SK-N-SH treated with all-trans-retinoic acid at 6 μM for 48 hours (cell line): ENCODE measurements at places on chromosomes 3 and 15.
A peak's percentile ranks its signal among the peaks of the same experiment; 100 is the strongest.

DNA sequence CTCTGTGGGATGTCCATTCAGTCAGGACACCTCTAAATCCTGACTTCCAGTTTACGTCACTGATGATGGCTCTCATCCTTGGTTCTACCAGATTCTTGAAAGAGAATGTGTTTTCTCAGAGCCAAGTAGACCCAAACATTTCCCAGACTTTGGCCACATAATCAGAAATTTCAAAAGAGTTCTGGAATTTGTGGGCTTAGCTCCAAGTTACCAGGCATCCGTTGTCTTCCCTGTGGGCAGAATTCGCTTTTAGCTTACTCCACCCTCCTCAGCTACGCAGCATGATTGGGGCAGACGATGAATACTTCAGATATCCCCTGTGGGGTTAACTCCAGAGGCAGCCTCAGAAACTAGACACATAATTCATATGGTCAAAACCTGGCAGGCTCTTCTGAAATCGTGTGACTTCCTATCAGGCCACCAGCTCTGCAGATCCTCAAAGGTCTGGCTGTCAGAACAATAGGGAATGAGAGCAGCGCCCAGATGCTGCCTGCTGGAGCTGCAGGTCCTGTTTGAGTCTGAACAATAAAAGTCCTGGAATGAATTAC lies 30.6 kb downstream of the CRTC3 start:
- peak; percentile 89 for ATAC-seq

DNA sequence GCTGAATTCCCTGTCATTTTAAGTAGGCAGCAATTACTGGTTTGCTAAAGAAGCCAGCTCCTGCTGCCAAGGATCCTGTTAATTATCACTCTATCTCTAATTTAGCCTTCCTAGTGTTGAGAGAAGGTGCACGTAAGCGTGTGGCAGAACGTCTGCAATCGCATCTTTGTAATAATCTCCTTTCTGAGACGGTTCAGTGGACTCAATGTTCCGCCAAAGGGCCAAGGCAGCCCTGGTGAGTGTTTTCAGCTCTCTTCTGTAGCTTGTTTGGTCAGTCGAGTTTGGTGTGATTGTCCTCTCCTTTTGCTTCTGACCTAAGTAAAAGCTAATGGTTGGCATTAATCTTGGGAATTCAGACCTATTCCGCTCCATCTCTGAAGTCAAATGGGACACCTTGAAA lies 24.2 kb downstream of the MITF start:
- no peak for ATAC-seq

DNA sequence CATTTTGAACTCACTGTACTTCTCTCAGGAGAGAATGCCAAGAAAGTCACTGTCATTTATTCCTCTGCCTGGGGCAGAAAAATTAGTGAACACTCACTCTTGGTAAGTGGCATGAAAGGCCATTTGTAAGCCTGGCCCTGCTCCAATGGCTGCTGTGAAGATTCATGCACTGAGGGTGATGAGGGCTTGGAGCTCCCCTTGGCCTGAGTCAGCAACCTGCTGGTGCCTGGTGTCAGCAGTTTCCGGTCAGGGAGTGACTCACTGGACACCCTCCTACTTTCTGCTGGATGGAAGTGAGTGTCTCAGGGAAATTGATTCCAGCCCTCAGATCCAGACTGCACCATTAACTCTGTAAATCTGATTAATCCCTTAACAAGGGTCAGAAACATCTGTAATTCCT lies 37.6 kb downstream of the TRA2B start:
- ATAC-seq = peak; percentile 100

GRCh38 chr3:33146791-33147445 lies 33.1 kb downstream of the CRTAP start:
- ATAC-seq = peak; percentile 37

GRCh38 chr15:96766366-96766765 lies 435.9 kb downstream of the NR2F2 start:
- no peak for ATAC-seq

DNA sequence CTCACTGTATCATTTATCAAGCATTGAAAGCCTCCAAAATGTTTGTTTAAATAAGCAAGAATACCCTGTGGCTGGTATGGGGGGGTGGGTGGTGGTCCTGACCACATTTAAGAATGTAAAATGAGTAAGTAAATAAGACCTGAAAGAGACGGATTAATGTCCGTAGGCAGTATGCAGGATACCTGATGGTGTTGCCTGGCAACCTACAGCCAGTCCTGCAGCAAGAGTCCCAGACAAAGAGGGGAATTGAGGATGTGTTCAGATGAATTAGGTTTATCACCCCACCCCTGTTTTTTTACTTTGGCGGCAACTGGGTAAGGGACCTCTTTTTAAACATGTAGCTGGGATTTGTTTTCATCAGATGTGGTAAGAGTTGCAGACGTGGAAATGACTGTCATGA lies 99.8 kb upstream of the BFSP2 start:
- no peak for ATAC-seq
